ENCODE measurements at places on chromosomes 11 and 22.

- no peak for DNase-seq
These were observed 626.4 kb downstream of the BRD1 start for GRCh38 chr22:49201046-49201970.

- no peak for DNase-seq
These were observed 233.8 kb upstream of the UBASH3B start for GRCh38 chr11:122421702-122422101.

- DNase-seq: no peak
These were observed 72.7 kb upstream of the RTL6 start for GRCh38 chr22:44570476-44571445.

DNA sequence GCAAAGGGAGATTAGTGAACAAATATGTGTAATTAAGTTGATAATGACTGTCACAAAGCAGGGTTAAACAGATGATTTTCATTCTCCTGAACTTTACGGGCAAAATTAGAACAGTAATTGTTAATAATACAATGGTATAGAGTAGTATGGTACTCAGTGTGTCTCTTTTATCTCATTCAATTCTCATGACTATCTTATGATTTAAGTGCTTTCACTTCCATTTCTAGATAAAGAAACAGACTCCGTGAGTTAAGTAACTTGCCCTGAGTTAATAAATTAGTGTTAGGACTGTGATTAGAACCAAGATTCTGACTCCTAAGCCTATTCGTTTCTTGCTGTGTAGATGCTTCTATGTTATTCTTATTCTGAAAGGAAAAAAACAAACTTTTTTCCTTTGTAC is 22.0 kb downstream of the PIH1D2 start:
- no peak for DNase-seq
